ENCODE measurements at places on chromosomes 5 and 9.

- DNase-seq = no peak
Observed at GRCh38 chr5:67435032-67435431, 238.4 kb upstream of the CD180 start.

DNA sequence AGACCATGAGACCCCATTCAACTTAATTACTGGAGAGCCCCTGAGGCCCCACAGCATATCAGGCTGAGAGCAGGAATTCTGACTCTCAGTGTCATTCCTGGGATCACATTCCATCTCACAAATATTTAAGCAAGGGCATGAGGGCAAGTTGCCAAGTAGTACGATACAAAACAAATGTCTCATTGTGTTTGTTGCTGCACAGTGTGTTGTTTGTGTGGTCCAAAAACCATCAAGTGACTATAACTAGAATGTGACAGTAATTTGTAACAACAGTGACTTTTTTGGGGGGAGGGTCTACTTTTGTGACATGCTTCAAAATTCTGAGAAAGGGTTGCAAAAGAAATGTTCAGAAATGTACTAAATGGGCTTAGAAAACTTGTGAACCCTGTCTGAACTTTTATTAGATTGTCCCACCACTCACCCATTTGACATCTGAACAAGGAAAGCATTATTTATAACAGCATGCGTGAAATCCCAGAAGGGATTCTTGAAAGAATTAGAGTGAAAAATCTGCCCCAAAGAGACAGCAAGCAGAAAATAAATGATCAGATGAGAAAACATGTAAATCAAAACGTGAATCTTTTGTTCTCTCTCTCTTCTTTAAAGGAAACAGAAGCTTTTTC lies 347.0 kb downstream of the NTRK2 start:
- DNase-seq = no peak

DNA sequence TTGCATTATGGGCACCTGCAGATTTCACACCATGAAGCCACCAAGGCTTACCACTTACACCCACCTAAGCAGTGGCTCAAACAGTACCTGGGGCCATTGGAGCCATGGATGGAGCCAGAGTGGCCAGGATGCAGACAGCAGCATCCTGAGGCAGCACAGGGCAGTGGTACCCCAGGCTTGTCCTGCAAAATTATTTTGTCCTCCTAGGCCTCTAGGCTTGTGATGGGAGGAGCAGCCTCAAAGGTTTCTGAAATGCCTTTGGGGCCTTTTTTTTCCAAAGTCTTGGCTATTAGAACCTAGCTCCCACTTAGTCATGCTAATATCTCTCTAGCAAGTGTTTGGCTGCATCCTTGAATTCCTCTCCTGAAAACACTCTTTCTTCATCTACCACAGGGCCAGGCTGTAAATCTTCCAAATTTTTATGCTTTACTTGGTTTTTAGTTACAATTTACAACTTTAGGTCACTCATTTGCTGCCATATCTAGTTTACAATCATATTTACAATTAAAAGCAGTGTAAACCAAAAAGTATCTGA lies 15.7 kb downstream of the TMC1 start:
- DNase-seq = no peak

DNA sequence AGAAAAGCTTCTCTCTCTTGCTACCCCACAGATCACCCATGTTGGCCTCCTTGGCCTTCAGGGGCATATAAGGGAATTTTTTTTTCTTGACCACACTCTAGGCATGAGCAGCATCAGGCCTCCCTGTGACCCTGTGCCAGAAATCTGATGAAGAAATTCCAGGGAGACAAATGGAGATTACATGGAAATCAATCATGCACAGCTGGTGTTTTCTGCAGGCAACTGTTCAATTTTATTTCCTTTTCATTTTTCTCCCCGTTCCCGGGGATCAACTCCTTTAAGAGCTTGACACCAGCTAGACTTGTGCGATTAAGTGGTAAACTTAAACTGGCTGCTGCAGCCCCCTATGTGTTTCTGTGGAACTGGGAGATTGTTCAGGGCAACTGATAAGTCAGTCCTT lies 59.3 kb downstream of the GALNT10 start:
- DNase-seq = no peak

DNA sequence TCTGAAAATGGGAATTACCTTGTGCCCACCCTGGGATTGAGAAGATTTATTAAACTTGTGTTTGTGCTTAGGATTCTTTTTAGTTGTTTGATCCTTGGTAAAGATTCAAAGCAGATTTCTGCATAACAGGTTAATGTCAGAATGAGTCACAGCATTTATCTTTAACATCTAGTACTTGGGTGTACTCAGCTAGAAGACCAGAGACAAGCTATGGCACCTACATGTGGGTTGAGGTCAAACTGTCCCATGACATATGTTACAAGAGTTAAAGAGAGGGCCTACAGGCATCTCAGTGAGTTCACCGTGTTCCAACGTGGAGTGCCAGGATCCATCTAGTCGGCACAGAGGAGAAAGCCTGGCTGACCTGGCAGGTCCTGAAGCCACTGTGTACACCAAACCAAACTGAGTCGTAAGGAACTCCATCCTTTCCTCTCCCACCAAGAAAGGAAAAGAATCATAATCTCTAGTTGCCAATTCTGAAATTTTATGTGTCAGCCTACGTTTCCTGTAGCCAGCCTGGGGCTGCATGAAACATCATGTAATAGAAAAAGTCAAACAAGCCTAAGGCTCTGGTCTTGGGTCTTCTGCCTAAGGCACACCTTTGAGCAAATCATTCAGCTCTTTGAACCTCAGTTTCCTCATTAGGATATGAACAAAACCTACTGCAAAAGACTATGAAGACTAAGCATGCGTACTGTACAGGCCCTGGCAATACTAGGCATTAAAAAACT lies 73.7 kb downstream of the RCL1 start:
- DNase-seq = no peak

GRCh38 chr5:88732181-88732633 lies 150.8 kb downstream of the MEF2C start:
- DNase-seq = peak; percentile 25

DNA sequence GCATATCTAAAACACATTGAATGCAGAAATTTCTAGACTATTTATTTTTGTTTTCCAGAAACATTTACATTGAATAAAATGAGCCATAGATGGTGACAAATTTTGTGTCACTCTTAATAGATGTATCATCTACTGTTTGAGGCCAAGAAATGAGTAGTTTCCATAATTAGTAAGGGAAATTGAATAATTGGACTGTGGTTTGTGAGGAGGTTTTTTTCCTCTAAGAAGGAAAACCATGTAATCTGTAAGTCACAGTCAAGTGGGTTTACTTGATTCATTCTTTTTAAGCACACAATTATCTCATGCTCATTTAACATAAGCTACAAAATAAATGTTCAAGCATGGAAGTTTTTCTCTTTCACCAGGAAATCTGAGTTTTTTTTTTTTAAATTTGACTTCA lies 876.4 kb downstream of the NR2F1-AS1 start:
- no peak for DNase-seq

GRCh38 chr5:96374653-96375052 lies 58.4 kb downstream of the PCSK1 start:
- DNase-seq = no peak

GRCh38 chr5:87116825-87117512 lies 150.7 kb upstream of the RASA1 start:
- DNase-seq = no peak

DNA sequence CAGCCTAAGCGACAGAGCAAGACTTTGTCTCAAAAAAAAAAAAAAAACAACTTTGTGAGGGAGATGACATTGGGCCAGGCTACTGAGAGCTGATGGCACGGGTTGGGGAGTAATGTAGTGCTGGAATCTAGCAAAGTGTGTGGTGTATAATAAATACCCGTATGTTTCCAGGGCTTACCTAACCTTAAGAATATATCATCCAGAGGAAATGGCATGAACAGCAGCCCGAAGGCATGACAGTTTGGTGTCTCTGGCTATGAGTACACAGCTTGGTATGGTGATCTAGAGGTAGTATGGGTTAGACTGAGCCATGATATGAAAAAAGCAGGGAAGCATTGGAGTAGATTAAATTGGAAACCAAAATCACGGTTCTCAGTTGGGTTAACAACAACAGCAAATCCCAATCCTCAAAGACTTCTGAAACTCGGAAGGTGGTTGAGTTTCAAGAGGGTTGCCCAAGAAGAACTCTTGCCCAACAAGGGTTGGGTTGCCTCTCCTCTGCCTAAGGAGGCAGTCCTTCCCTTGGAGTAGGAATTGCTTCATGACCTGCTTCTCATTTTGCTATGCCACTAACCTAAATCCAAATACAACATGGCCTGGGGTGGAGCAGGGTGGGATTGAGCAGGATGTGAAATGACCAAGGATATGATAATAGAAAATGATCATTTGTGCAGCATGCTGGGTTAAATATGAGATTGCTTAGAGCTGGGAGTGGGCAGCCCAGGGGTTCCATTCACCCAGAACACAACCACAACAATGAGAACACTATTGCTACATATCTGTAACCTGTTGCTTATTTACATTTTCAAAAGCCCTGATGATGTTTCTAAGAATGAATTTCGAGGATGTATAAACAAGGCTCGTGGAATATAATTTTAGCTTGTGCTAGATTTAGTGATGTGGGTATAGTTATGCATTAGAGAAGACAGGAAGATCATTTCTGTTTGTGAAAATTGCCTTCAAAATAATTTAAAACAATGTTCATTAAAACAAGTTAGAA lies 64.6 kb upstream of the ZFR start:
- no peak for DNase-seq

DNA sequence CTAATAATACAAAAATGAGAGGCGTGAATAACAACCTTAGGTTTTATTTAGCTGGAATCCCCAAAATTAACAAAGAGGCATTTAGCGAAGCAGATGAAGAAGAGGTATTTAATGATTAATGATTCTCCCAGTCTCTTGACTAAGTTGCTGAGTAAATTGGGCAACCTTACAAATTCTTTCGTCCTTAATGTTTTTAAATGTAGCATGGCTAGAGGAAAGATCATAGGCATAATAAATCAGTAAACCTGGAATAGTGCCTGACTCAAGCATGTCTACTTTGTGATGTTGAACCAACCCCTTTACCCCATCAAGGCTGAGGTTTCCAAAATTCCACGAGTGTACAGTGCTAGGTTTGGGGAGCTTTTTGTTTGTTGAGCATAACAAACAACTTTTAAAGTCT lies 7.9 kb downstream of the BHMT start:
- DNase-seq = no peak

DNA sequence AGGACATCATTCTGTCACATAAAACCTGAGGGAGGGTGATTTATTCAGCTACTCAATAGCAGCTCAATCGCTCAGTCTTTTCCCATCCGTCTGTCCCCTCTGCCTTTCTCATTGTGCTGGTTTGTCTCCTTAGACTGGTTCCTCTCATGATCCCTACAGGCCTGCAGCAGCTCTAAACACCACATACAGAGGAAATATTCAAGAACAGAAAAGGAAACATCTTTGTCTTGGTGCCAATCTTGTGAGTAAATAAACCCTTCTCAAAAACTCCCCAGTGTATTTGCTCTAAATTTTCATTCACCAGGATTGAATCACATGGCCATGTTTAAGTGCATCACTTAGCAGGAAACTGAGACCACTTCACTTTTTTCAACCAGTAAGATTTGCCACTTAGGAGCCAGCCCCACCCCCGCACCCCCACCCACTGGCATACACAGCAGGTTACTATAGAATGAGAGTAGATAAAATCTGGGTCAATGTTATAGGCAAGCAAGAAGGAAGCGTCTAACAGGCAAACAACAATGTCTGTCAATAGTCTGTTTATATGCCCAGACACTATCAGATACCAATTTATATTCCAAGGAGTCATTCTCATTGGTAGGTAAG lies 895.5 kb upstream of the DMAC1 start:
- DNase-seq = no peak

GRCh38 chr5:151239237-151239861 lies 13.6 kb upstream of the GM2A start:
- DNase-seq = no peak

DNA sequence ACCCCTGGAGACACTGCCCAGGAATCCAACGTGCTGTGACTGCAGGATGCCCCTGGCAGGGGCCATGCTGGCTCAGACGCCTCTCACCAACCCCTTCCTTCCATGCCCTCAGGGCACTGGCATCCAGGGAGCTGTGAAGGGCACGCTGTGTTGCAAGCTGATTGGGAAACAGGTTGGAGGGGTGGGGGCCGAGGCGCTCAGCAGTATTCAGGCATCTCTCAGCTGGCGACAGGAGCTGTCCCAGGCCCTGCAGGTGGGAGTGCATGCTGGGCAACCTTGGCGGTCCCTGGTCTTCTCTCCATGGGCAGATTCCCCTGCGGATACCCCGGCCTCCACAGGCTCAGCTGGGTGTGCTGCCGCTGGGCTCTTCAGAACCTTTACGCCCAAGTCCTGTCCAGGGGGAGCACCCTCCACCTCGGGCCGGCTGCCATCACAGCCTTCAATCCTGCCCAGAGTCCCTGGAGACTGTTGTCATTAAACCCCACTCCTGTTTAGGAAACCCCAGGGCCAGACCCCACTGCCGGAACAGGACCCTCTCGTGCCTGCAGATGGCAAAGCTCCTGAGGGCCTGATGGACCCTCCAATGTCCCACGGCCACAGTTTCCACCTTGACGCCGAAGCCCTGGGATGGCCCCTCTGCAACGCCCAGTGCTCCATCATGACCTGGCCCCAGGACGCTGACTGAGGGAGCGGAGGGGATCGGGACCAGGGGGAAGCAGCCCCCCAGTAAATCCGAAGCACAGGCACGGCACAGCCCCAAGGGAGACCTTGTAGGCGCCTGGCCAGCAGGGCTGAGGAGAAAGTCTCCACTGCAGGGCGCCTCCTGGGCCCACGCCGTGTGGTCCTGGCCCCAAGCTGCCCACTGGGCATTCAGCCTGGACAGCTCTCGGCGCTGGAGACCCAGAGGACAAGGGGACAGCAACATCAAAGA lies 9.3 kb downstream of the TPPP start:
- DNase-seq = no peak

DNA sequence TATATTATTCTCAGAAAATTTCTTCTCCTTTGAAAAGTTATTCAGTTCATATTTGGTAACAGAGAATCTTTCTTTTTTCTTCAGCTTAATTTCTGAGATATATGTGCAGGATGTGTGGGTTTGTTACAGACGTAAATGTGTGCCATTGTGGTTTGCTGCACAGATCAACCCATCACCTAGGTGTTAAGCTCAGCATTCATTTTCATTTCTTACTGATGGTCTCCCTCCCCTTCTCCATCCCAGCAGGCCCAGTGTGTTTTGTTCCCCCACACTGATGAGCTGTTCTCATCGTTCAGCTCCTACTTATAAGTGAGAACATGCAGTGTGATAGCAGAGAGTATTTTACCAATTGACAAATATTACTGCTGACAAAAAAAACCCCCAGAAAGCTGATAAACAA lies 330.0 kb upstream of the CHD1 start:
- DNase-seq = no peak

DNA sequence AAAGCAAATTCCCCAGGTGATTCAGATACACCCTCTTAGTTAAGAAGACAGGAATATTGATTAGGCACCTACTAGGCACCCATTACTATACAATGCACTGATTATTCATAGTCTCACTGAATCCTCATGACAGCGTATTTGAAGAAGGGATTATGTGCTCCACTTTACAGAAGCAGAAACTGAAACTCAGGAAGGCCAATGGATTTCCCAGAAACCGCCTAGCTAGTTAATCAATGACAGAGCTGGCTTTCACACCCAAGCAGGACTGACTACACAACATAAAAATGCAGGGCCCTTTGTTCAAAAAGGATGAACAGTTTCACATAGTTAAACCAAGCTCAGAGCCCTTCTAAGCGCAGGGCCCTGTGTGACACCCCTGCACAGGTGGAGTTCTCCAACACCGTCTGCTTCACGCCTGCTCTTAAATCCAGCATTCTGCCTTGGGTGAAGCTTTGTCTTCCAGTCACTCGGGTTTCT lies 117.3 kb downstream of the TTLL11 start:
- no peak for DNase-seq

GRCh38 chr9:14616188-14616982 lies 76.8 kb downstream of the ZDHHC21 start:
- peak; percentile 100 for DNase-seq

Data from NCI-H446 treated with DMSO at 0.1 percent for 48 hours (cell line).